ENCODE measurements at places on chromosomes 13 and 19.

DNA sequence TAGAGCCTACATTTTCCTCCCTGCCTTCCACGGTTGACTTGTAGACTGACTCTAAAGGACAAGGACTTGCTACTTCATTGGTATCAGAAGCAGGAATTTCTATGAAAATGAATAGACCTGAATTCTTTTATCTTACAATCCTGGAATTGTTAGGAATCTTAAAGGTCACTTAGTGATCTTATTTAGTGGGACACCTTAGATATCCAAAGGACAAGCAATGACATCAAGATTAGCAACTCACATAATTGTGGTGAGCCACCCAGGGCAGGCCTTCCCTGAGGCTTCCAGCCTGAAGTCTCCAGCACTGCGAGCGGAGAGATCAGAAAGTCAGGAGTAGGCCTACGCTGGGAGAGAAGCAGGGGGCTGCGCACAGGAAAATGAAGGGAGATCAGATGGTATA lies 37.8 kb downstream of the KLF5 start:
- DNase-seq = no peak

DNA sequence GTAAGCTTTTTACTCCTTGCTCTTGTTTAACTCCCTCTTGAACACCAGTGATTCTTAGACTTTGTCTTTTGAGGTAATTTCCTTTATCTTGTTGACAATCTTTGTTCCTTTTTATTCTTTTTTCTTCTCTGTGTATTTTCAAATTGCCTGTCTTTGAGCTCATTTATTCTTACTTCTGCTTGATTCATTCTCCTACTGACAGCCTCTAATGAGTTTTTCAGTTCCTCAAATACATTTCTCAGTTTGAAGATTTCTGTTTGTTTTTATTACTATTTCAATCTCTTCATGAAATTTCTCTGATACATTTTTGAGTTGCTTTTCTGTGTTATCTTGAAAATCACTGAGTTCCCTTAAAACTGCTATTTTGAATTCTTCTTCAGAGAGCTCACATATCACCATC lies 154.1 kb downstream of the ATP8A2 start:
- no peak for DNase-seq

- no peak for DNase-seq
Observed at GRCh38 chr19:42323473-42323851, 2.0 kb upstream of the MEGF8 start.

- DNase-seq = no peak
Observed at GRCh38 chr19:2446381-2446780, 10.4 kb downstream of the LMNB2 start.

GRCh38 chr19:1134431-1134830 lies 30.6 kb downstream of the GPX4 start:
- no peak for DNase-seq

- DNase-seq = no peak
Observed at GRCh38 chr13:20435616-20436368, 89.9 kb downstream of the CRYL1 start.

DNA sequence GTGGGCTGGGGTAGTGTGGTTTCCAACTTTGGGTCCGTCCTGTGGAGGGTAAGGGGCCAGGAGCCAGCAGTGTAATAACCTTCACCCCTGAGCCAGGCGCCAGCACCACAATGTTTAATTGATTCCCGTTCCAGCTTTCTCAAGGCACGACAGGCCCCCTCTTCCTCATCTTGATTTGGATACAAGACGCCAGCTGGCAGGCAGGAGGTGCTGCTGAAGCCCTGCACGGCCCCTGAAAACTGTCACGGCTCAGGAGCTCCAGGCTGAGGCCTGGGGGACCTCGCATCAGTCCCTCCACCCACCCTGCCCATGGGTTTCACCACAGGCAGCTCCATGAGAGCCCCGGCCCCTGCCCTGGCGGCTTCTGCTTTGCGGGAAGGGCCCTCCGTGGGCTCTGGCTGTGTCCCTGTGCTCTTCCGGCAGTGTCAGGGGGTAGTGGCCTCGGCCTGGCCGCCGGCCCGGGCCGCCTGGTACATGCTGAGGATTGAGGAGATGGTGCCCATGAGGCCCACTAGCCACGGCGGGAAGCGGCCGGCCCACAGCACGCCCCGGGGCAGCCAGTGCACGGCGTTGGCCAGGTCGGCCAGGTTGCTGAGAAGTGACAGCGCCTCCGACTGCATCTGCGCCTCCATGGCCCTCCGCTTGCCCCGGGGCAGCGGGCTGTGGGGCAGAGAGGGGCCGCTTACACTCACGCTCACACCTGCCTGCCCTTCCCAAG lies 11.9 kb downstream of the PEX11G start:
- DNase-seq = no peak

- DNase-seq = no peak
Observed at GRCh38 chr13:42751693-42752092, 29.7 kb upstream of the FAM216B start.

DNA sequence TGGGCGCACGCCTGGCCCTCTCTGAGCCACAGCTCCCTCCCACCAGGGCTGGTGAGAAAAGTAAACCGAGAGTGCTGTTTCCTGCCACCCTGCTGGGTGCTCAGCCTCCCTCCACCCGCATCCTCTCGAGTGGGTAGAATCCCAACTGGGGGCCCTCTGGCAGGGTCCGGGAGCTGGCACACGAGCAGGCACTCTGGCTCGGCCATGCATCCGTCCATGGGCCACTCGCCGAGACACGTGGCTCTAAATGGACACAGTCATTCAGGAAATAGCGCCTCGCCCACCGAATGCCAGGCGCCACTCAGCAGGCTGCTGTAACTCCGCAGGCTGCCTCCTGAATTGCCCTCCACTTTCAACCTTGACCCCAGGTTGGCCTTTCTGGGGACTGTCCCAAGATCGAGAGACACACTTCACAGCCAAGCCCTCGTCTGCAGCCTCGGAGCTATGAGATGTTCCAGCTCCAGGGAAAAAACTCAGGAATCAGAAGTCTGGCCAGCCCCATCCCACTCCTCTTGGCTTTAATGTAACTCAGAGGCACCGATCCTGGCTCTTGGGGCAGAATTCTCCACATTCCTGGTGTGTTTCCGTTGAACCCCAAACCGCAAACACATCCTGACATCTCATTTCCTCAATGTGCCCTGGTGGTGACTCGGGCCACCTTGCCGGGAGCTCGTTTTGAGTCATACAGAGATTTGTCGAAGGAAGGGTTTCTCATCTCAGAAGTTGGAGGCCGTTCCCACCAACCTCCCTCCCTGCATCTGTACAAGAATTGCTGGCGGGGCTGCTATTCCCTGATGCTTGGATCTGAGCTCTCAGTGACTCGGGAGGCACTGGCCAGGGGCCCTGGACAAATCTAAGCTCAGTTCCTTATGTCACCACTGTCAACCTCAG lies 14.1 kb downstream of the KLF2 start:
- DNase-seq = peak; percentile 79

GRCh38 chr13:49140910-49141611 lies 79.1 kb upstream of the MLNR start:
- no peak for DNase-seq

DNA sequence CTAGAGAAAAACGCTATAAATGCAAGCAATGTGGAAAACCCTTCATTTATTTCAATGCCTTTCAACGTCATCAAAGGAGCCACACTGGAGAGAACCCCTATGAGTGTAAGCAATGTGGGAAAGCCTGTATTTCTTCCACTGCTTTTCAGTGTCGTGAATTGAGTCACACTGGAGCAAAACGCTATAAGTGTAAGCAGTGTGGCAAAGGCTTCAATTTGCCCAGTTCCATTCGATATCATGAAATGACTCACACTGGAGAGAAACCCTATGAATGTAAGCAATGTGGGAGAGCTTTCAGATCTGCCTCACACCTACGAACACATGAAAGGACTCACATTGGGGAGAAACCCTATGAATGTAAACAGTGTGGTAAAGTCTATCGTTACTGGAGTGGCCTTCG lies 27.4 kb downstream of the ZNF20 start:
- DNase-seq = no peak

DNA sequence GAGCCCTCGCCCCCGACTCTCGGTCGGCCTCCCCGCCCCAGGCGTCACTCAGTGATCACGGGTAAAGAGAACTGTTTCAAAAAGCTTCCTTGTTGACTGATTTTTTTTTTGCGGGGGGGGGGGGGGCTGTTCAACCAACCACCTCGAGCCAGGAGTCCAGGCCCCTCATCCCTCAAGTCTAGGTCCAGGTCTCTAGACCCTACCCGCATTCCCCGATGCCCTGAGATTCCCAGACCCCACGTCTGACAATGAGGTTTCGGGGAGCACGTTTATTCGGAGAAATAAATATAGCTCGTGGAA lies 4.3 kb downstream of the HRC start:
- no peak for DNase-seq

GRCh38 chr13:33728271-33729037 lies 89.5 kb upstream of the RFC3 start:
- peak; percentile 15 for DNase-seq

GRCh38 chr13:67506407-67506806 lies 276.3 kb upstream of the PCDH9 start:
- no peak for DNase-seq

DNA sequence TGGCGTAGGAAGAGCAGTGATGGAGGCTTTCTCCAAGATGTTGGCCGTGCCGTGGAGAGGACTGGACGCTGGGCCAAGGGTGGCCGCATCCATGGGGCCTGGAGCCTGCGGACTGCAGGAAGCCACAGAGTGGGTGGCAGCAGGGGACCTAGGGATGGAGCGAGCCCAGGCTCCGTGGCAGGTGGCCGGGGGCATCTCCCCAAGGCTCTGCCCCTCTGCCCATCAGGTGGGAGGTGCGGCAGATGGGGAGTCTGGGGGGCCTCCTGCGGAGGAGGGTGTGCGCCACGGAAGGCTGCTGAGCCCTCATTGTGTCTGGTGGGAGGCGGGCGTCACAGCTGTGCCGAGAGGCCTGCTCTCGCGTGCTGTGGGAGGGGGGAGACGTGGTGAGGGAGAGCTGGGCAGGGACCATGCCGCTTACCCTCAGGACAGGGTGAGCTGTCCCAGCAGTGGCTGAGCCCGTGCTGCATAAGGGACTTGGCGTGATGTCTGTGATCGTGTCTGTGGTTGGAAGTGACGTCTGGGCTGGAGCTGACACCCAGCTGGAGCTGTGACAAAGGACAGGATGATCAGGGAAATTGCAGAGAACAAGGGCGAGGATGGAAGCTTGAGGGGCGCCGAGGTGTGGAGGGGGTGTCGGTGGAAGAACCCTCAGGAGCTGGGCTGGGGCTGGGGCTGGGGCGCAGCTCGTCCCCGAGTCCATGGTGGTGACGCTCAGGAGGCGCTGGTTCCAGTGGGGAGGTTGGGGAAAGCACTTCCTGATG lies 13.4 kb downstream of the MCF2L start:
- DNase-seq = no peak

- no peak for DNase-seq
Observed at GRCh38 chr19:45171211-45171623, 6.8 kb downstream of the TRAPPC6A start.

DNA sequence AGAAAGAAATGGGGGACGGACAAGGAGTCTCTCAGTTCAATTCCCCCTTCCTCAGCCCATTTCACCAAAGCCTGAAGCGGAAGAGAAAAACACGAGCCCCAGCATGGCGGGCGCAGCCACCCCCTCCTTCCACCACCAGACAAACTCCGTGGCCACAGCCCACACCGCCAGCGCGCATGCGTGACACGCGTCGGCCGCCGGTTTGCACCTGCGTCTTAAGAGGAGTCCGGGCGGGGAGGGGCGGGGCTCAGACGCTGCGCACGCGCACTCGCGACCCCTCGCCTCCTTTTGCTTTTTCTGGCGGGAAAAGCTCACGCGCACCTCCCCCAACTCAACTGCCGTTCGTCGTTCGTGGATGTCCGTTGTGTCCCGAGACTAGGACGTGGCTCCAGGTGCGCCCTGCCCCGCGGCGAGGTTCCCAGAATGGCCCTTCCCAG lies at the start of gene KASH5:
Gene KASH5, plus strand, starts transcription at position 314 of the 437 bp plus-strand sequence. CDS start 2,635 bp downstream, outside the sequence.
- DNase-seq = peak; percentile 70

- DNase-seq = no peak
Observed at GRCh38 chr19:49186108-49186507, 28.5 kb downstream of the TRPM4 start.

GRCh38 chr19:6697291-6697690 lies 23.2 kb downstream of the C3 start:
- DNase-seq = no peak

DNA sequence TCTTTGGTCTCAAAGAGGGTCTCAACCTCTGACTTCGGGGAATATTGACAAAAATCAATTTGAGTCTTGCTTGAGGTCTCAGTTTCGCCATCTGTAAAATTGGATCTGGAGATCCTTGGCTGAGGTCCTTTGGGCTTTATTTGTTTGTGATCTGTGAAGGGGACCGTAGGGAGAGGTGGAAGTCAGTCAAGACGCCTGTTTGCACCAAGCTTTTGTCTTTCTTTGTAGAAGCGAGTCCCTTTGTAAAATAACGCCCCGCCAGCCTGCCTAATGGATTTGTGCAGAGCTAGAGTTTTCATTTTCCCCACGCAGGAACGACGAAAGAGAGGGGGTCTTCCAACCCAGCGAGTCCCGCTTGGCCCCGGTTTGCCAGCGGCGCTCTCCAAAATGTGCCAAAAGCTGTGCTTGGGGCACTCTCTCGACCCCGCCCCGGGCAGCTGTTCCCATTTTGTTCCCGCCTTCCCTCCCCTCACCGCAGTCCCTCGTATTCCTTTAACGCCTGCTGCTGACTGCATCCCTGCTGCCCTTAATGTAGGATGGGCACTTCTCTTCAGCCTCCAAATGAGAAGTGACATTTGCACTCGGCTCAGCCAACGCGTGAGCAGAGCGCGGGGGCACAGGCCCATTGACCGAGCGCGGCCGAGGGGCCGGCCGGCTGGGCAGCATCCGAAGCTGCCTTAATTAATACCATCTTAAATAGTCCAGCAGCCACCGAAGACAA lies 13.0 kb downstream of the ZIC5 start:
- no peak for DNase-seq

DNA sequence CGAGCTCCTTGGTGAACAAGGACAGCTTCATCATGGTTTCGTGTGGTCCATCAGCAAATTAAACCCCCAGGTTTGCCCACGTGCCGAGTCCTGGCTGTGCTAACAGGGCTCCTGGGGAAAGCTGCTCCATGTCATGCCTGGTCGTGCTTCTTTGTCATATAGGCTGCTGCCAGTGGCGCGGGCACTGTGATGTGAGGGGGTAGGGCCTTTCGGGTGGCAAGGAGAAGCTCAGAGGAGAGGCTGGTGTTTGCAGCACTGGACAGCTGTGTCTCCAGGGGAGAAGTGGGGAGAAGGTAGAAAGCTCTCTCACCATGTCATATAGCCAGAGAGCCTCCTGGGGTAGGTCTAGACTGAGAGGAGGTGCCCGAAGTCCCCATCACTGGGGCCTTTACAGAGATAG lies 13.3 kb downstream of the VSTM2B start:
- no peak for DNase-seq

Data from urothelium cell line (cell line).